H1 (cell line): ENCODE measurements at places on chromosomes 13 and 19. TPM values are rescaled to one million over a fixed set of nuclear protein-coding genes. Genes with fewer than 3 reads are reported as not detected.
A peak's percentile ranks its signal among the peaks of the same experiment; 100 is the strongest.

- peak; percentile 79 for DNase-seq
These were observed 26.2 kb downstream of the ZNF160 start for GRCh38 chr19:53076984-53077383.

DNA sequence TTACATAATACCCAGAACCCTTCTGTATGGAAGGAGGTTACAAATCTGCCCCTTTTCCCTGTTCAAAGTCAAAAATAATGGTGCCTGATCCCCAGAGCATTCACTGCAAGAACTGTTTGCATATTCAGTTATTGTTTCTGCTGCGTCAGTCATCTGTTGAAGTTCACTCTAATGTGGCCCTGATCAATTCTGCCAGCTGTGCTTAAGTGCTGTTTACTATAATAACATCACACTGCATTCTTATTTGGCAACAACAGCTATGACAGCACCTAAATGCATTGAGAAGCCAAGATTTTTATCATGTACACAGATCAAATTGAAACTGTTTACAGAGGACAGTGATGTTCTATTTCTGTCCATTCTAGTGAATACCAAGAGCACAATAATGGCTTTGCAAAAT lies 115.9 kb downstream of the DACH1 start:
- DNase-seq = no peak

- no peak for DNase-seq
These were observed 462.2 kb downstream of the TSHZ3 start for GRCh38 chr19:30887042-30887441.

- no peak for DNase-seq
These were observed 5.3 kb downstream of the USHBP1 start for GRCh38 chr19:17259118-17259780.

DNA sequence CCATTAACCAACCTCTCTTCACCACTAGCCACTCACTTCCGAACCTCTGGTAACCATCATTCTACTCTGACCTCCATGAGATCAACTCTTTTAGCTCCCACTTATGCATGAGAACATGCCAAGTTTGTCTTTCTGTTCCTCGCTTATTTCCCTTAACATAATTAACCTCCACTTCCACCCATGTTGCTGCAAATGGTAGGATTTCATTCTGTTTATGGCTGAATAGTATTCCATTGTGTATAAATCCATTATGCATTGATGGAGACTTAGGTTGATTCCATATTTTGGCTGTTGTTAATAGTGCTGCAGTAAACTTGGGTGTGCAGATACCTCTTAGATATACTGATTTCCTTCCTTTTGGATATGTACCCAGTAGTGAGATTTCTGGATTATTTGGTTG lies 30.2 kb downstream of the ZNF382 start:
- no peak for DNase-seq

GRCh38 chr19:5672708-5673459 lies 7.4 kb downstream of the MICOS13 start:
- no peak for DNase-seq

DNA sequence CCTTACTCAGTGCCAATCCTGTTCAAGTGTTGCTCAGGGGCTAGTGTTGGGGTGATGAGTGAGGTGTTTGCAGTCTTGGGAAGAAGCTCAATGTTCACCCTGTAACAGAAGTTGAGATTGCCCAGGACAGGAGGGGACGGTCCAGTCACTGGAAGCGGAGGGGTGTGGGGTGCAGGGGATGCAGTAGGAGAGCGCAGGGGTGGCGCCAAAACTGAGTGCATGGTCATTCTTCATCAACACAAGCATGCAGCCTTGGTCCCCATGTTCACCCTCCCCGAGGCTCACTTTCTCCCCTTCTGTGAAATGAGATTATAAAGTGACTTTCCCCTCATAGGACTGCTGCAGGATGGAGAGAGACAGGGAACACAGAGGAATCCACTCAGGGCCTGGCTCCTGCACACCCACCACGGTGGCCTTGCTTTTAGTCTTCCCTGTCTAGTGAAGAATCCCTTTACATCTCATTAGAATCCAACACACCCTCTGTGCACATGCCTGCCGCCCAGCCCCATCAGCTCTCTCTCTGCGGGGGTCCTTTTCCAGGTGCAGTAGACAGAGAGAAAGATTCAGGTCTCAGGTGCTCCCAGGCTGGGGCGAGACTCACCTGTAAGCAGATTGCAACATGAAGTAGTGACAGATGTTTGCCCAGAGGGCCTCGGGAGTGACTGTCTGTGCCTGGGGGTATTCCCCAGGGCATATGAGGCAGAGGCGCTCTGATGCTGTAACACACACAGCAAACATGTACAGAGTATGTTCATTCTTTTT lies 93.2 kb downstream of the TSHZ3 start:
- DNase-seq = no peak

GRCh38 chr19:6834433-6834832 lies 52.9 kb upstream of the ADGRE1 start:
- DNase-seq = no peak

DNA sequence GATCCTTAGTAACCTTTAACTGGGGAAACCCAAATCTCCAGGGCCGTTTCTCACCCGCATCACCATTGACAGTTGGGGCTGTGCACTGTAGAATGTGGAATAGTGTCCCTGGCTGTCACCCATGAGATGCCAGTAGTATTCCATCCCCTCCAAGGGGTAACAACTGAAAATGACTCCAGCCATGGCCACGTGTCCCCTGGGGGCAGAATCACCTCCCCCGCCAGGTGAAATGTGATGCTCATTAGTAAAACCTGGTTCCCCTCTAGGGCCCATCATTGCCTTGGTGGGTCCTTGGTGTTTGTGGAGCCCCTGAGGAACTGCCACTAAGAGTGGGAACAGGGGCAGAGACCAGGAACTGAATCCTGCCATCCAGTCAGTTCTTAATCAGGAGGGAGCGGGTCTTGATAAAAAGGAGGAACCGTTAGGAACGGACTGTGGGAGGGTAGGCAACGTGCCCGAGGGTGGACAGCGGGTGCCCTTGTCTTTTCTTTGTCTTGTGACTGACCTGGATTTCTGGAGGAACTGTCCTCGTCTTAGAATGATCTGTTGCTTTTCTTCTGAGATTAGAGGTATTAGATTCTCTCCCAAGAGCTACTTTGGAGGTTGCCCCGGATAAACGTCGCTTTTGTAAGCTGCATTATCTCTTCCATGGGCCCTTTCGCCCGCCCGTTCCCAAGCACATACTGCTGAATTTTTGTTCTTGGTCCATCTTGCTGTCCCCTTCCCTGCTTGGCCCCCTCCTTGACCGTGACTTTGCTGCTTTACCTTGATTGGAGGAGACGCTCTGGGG lies 3.5 kb downstream of the MYO9B start:
- DNase-seq = no peak

- DNase-seq = no peak
These were observed 1317.0 kb downstream of the PCDH9 start for GRCh38 chr13:65913173-65913572.

DNA sequence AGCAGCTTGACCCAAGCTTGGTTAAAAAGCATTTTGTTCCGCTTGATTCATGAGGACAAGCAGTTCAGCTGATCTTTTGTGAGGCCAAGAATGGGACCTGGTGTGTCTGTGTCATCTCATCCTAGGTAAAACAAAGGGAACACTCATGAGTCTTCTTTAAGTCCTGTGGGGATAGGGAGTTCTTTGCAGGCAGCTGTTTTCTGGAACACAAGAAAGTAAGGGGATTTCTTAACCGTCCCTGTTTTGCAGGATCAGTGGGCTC lies 134.5 kb upstream of the TMTC4 start:
- DNase-seq = no peak

GRCh38 chr13:54029720-54030119 lies 1001.1 kb downstream of the OLFM4 start:
- DNase-seq = no peak

DNA sequence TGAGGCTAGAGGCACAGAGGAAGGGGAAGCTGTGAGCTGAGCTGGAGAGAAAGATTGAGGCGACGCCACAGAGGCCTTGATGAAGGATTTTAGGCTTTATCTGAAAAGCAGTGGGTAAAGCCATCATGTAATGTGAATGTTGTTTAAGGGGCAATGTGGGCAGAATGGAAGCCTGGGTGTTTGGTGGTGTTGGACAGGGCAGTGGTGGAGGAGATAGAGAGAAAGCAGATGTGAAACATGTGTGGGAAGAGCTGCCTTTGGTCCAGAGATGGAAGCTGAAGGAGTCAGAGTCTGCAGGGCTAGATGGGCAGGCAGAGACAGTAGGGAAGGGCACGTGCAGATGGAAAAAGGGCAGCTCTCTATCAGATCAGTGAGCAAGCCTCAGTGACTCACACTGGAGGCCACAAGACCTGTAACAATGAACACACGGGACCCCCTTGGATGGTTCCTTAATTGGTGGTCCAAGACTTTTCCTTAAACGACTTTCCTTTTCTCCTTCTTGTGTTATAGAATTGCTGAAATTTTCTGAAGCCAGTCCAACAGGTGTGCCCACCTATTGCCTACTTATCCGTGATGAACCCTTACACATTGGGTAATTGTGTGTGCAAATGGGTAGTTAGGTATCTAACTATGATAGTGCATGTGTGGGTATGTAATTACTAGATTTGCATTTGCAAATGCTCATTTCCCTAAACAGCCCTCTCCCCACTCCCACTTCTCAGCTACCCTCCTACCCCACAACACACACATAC lies 21.7 kb downstream of the ZNF536 start:
- DNase-seq = peak; percentile 22

DNA sequence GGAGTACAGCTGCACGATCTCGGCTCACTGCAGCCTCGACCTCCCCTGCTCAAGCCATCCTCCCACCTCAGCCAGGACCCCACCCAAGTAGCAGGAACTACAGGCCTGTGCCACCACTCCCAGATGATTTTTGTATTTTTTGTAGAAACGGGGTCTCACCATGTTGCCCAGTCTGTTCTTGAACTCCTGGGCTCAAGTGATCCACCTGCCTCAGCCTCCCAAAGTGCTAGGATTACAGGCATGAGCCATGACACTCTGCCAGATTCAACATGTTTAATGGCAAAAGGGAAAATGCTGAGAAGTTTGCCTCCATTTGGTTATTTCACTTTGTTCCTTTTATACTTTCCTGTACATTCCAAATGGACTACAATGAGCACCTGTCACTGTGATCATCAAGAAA lies 65.8 kb downstream of the ZIC5 start:
- no peak for DNase-seq

- DNase-seq = peak; percentile 67
These were observed 569 bp downstream of the DLEU7 start for GRCh38 chr13:50842990-50843256.

DNA sequence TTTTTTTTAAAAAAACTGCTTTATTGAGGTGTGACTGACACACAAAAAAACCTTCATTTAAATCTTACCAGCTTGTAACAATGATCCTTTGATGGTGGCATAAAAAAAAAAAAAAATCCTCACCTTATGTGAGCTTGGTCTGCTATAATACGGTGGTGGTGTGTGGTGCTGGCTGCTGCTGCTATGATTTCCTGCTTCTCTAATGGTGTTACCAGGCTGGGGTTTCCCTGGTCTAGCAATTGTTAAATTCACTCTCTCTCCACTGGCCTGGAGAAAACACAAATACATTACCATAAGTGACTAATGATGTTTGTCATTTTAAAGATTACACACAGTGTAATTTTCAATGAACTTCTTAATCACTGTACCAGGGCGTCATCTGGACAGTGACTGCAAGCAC lies 60.6 kb downstream of the LNX2 start:
- no peak for DNase-seq

GRCh38 chr13:34587576-34587975 lies 354.5 kb upstream of the NBEA start:
- DNase-seq = no peak

DNA sequence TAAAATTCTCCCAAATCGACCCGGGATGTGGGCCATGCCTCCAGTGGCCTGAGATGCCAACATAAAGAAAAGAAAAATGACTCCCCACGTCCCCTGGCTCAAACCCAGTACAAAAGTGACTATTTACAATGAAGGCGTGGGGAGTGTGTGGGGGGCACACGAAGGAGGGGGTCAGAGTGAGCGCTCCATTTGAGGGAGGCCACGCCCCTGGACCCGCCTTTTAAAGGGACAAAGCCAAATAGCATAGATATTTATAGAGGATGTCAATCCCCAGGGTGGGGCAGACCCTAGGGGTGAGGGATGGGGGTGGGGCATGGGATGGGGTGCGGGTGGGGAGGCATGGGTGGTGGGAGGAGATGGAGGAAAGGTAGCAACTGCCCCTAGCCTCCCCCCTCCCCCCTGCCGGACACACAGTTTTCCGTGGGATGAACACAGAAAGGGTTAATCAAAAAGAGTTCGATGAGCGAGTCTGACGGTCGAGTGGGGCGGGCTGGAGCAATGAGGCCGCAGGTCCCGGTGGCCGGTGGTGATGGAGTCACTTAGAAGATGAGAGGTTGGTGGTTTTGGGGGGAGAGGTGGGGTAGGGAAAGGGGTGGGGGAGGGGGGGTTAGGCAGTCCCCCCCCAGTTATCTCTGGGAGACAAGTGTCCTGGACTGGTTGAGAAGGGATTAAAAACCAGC lies 20.1 kb upstream of the NANOS2 start:
- DNase-seq = no peak

GRCh38 chr13:86788616-86789015 lies 882.6 kb upstream of the SLITRK5 start:
- DNase-seq = no peak

- no peak for DNase-seq
These were observed 136.6 kb downstream of the FRY start for GRCh38 chr13:32168131-32168530.

GRCh38 chr19:49687566-49688316 lies 1.7 kb upstream of the ADM5 start:
- no peak for DNase-seq

- DNase-seq = no peak
These were observed 9.6 kb downstream of the PLIN4 start for GRCh38 chr19:4508698-4509097.

DNA sequence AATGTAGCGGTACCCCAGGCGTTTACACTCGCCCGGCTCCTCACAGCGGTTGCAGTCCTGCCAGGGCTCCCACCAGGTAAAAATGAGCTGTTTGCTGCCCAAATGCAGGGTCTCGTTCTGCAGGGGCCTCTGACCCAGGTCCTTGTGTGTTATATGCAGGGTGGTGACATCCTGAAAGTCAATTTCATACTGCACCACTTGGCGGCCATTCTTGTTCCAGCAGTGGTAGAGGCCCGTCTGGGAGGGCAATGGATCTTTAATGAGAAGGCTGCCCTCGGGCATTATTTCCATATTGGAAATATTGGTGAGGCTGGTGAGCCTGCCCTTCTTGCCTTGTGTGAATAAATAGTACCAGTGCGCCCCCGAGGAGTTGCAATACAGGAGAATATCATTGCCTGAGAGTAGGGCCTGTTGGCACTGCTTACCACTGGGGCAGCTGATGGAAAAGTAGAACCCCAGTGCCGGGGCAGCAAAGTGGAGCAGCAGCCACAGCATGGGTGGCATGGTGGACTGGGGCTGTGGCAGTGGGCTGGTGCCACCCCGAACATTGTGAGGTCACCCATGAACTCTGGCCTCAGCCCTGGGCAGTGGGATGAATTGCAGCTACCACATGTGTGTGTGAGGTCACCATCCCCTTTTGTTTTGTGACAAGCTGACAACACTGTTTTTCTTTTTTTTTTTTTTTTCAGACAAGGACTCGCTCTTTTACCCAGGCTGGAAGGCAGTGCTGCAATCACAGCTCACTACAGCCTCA lies at the start of gene FAM187B:
TSS of gene FAM187B (minus strand) at position 563 of the 754 bp plus-strand sequence. CDS start at position 504, 59 bp downstream.
- DNase-seq = no peak

- DNase-seq = no peak
These were observed 221.7 kb downstream of the COG6 start for GRCh38 chr13:39877134-39877533.

The C19orf81 gene
- 11.7 and 14.2 TPM in 2 replicates for total RNA-seq

The TNNI3 gene
- 16.6 and 16.9 TPM in 2 replicates for total RNA-seq

The DCT gene
- not detected in 2 replicates for total RNA-seq

The SULT2B1 gene
- 0.99 and 1.5 TPM in 2 replicates for total RNA-seq

The CEACAM8 gene
- not detected in 2 replicates for total RNA-seq

The COMMD6 gene
- total RNA-seq = 122 and 139 TPM in 2 replicates

The ZNF135 gene
- total RNA-seq = 5.2 and 5.3 TPM in 2 replicates
